Mesothelial cell of epicardium (in vitro differentiated cells): ENCODE measurements at places on chromosomes 1 and 21. TPM values are rescaled to one million over a fixed set of nuclear protein-coding genes. Genes with fewer than 3 reads are reported as not detected.

GRCh38 chr21:31923756-31924155, 50.9 kb downstream of the HUNK start:
- H3K27me3 ChIP-seq: no peaks in the 10 kb centered on the region
- peaks cover 23% of the 10 kb centered on the region for H3K4me1 ChIP-seq
- no peak overlapping the region for H3K4me3 ChIP-seq
- peaks cover 20% of the 10 kb centered on the region for H3K36me3 ChIP-seq
- H3K27ac ChIP-seq: peak overlapping the region; percentile 64
- no peak for DNase-seq

GRCh38 chr1:84585803-84586202, 11.6 kb upstream of the CTBS start:
- no peaks in the 10 kb centered on the region for H3K27me3 ChIP-seq
- peaks cover 6% of the 10 kb centered on the region for H3K36me3 ChIP-seq
- DNase-seq: no peak
- H3K4me1 ChIP-seq: peaks cover 11% of the 10 kb centered on the region

GRCh38 chr1:20634594-20635084, 1.4 kb downstream of the PINK1 start:
- H3K4me1 ChIP-seq: peaks cover 15% of the 10 kb centered on the region
- peak overlapping the region; percentile 96 for H3K27ac ChIP-seq
- peaks cover 13% of the 10 kb centered on the region for H3K36me3 ChIP-seq
- H3K27me3 ChIP-seq: no peaks in the 10 kb centered on the region

- H3K36me3 ChIP-seq: peaks cover 31% of the 10 kb centered on the region
- peak overlapping the region; percentile 51 for H3K27ac ChIP-seq
- no peaks in the 10 kb centered on the region for H3K27me3 ChIP-seq
Observed at GRCh38 chr1:151908228-151908691, 1.1 kb downstream of the THEM4 start.

DNA sequence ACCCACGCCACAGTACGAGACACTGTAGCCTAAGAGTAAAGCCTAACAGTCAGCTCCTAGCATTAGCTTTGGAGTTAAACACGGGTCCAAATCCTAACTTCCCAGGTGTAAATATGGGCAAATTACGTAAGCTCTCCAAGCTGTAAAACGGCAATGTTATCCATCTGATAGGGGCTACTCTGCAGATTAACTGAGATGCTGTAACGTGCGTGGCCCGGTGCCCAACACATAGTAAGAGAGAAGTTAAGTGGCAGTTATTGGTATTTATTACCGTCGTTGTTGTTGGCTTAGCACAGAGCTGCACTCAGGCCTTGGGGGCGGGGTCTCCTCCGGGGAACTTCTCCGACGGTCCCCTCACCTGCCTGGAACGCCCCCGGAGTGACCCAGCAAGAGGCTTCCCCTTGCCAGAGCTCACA, 457 bp downstream of the TRAPPC3 start:
- H3K27me3 ChIP-seq: no peaks in the 10 kb centered on the region
- peak overlapping the region; percentile 99 for H3K4me3 ChIP-seq
- peaks cover 37% of the 10 kb centered on the region for H3K4me1 ChIP-seq
- H3K27ac ChIP-seq: peak overlapping the region; percentile 96

- peaks cover 23% of the 10 kb centered on the region for H3K36me3 ChIP-seq
- H3K4me1 ChIP-seq: no peaks in the 10 kb centered on the region
- DNase-seq: no peak
- H3K27me3 ChIP-seq: no peaks in the 10 kb centered on the region
Observed at GRCh38 chr21:45277101-45278045, 10.3 kb downstream of the POFUT2 start.

DNA sequence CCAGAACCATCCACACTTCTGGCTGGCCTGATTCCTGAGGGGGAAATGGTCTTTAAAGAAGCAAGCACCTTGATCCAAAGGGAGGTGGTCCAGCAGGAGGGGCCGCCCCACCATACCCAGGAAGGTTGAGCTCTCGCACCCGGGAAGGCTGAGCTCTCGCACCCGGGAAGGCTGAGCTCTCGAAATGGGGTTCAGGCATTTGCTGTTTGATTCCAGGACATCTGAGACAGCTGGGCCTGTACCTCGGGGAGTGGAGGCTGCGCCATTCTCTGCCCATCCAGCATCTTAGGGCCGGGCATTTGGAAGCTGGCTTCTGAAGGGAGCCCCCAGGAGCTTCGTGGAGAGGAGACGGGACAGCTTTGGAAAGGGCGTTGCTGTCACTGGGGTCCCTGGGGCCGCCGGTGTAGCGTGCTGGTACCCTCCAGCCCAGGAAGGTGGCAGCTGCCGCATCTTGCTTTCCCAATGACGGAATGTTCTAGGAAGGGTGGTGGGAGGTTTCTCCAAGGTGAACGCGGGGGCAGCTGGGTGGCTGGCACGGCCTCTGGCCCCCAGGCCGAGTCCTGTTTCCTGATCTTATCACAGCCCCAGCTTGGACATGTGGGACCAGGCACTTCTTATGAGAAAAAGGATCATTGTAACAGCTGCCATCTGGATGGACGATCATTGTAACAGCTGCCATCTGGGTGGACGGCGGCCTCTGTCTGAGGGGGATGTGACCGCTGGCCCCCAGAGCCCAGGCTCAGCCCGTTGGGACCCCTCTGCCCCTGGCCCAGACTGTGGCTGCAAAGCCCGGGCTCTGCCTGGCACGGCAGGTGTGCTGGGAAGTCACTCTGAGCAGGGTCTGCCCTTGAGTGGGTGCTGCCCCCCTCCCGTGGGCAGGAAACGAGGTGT, 61.6 kb downstream of the COL18A1 start:
- H3K4me3 ChIP-seq: no peak overlapping the region
- no peaks in the 10 kb centered on the region for H3K27me3 ChIP-seq
- H3K27ac ChIP-seq: no peak overlapping the region
- peaks cover 20% of the 10 kb centered on the region for H3K4me1 ChIP-seq
- H3K36me3 ChIP-seq: peaks cover 17% of the 10 kb centered on the region
- DNase-seq: no peak

GRCh38 chr21:42537106-42537742, 23.6 kb downstream of the SLC37A1 start:
- H3K27ac ChIP-seq: no peak overlapping the region
- H3K4me3 ChIP-seq: no peak overlapping the region
- no peak for DNase-seq
- no peaks in the 10 kb centered on the region for H3K4me1 ChIP-seq
- no peaks in the 10 kb centered on the region for H3K27me3 ChIP-seq

- DNase-seq: no peak
- H3K36me3 ChIP-seq: no peaks in the 10 kb centered on the region
- H3K4me3 ChIP-seq: no peak overlapping the region
- H3K4me1 ChIP-seq: no peaks in the 10 kb centered on the region
- H3K27ac ChIP-seq: no peak overlapping the region
Observed at GRCh38 chr1:99496067-99496466, 149.8 kb upstream of the PALMD start.

- no peaks in the 10 kb centered on the region for H3K36me3 ChIP-seq
- no peaks in the 10 kb centered on the region for H3K27me3 ChIP-seq
- H3K4me1 ChIP-seq: peaks cover 55% of the 10 kb centered on the region
- no peak overlapping the region for H3K4me3 ChIP-seq
- DNase-seq: no peak
Observed at GRCh38 chr21:45432575-45433255, 27.8 kb downstream of the COL18A1 start.

GRCh38 chr1:163163881-163164582, 38.7 kb downstream of the RGS5 start:
- no peak overlapping the region for H3K4me3 ChIP-seq
- H3K27me3 ChIP-seq: no peaks in the 10 kb centered on the region
- peaks cover 28% of the 10 kb centered on the region for H3K36me3 ChIP-seq
- no peak for DNase-seq
- peaks cover 32% of the 10 kb centered on the region for H3K4me1 ChIP-seq

DNA sequence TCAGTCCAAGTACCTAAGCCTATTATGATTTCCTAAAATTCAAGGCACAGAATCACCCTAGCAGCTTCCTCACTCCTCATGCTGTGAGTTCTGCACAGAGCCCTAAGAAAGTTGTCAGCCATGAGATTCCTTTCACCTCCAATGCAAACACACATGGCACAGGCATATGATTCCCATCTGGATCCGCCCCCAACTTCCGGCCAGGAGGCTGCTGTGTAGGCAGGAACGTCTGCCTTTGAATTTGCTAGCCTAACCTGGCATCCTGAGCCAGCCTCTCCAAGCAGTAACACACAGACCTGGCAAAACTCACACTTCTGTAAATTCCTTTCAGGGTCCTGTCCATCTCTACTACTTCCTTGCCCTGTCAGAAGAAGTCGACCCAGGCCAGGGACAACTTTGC, 521.1 kb upstream of the BEND5 start:
- H3K4me1 ChIP-seq: no peaks in the 10 kb centered on the region
- no peaks in the 10 kb centered on the region for H3K27me3 ChIP-seq
- peaks cover 2% of the 10 kb centered on the region for H3K36me3 ChIP-seq
- H3K27ac ChIP-seq: no peak overlapping the region
- H3K4me3 ChIP-seq: no peak overlapping the region

DNA sequence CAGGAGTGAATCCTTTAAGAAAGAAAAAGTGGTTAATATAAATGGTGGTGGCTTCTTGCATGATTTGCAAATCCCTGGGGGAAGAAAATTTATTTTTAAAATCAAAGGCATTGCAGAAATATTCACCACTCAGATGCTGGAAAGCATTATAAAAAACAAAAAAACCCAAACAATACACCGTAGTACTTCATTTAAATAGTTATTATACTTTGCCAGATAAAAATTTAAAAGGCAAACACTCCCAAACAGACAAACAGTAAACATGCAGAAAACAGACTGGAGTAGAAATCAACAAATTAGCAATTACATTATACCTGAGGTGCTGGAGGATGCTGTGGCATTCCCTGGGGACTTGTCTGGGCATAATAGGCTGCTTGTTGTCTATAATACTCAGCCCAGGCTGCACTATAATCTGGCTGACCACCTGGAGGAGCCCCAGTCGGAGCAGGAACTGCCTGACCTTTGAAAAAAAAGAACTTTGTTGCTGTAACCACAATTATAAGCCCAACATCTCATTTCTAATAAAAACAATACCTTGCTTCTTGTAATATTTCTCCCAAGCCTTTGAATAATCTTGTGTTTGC, 29.9 kb downstream of the FUBP1 start:
- H3K27me3 ChIP-seq: no peaks in the 10 kb centered on the region
- peak overlapping the region; percentile 39 for H3K27ac ChIP-seq
- peaks cover 39% of the 10 kb centered on the region for H3K36me3 ChIP-seq
- H3K4me1 ChIP-seq: no peaks in the 10 kb centered on the region
- DNase-seq: no peak

DNA sequence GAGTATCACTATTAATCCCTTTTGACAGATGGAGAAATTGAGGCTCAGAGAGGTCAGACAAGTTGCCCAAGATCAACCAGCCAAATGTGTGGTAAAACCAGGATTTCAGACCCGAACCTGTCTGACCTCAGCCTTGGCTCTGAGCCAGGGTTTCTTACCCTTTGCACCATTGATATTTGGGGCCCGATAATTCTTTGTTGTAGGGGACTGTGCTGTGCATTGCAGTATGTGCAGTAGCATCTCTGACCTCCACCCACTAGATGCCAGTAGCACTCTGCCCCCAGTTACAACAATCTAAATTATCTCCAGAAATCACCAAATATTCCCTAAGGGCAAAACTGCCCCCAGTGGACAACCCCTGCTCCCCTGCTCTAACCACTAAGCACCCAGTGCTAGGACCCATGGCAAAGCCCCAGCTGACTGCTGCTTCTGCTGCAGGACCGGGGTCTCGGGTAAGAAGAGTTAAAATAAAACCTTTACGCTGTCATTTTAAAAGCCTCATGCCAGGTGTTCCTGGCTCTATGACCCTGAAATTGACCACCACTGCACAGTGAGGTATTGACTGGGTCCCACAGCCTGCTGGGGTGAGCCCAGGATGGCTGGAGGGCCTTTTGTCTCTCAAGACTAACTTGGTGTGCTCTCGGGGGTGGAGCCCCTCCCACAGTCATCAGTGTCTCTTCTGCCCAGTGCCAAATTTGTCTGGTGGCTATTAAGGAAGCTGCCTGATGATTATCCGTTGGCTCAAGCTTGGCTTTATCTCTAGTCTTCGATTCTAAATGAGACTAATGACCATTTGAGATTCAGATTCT, 5.6 kb upstream of the MAN1C1 start:
- DNase-seq: no peak
- peaks cover 9% of the 10 kb centered on the region for H3K4me1 ChIP-seq
- H3K27ac ChIP-seq: no peak overlapping the region
- peaks cover 68% of the 10 kb centered on the region for H3K27me3 ChIP-seq

- H3K36me3 ChIP-seq: no peaks in the 10 kb centered on the region
- no peak for DNase-seq
- no peaks in the 10 kb centered on the region for H3K27me3 ChIP-seq
- no peak overlapping the region for H3K4me3 ChIP-seq
- H3K4me1 ChIP-seq: no peaks in the 10 kb centered on the region
Observed at GRCh38 chr1:160797861-160798273, 1.9 kb downstream of the LY9 start.

DNA sequence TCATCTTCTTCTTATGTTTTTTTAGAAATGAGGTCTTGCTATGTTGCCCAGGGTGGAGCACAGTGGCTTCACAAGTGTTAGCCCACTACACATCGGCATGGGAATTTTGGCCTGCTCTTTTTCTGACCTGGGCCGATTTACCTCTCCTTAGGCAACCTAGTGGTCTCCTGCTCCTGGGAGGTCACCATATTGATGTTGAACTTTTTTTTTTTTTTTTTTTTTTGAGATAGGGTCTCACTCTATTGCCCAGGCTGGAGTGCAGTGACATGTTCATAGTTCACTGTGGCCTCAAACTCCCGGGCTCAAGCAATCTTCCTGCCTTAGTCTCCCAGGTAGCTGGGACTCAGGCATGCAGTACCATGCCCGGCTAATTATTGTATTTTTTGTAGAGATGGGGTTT, 7.5 kb downstream of the AK2 start:
- H3K4me3 ChIP-seq: no peak overlapping the region
- no peak for DNase-seq
- H3K36me3 ChIP-seq: no peaks in the 10 kb centered on the region
- peaks cover 9% of the 10 kb centered on the region for H3K4me1 ChIP-seq

- no peaks in the 10 kb centered on the region for H3K36me3 ChIP-seq
- DNase-seq: no peak
- no peak overlapping the region for H3K4me3 ChIP-seq
- H3K27ac ChIP-seq: peak overlapping the region; percentile 27
- peaks cover 22% of the 10 kb centered on the region for H3K4me1 ChIP-seq
- no peaks in the 10 kb centered on the region for H3K27me3 ChIP-seq
Observed at GRCh38 chr21:39020751-39021477, 162.3 kb downstream of the PSMG1 start.

DNA sequence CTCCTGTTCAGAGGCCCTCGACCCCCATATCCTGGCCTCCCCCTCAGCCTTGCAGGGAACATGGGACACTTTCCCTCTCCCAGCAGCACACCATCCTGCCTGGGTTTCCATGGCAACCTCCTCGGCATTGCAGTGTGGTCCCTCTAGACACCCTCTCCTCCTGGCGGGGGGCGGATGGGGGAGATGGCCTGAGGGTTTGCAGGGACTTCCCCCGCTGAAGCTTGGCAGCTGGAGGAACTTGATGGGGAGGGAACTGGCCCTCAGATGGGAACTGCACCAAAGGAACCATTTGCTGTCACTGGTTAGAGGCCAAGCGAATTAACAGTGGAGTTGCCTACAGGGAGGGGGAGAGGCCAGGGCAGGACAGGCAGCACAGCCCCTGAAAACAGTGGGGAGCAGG, 28.7 kb downstream of the RIMS3 start:
- no peak overlapping the region for H3K27ac ChIP-seq
- DNase-seq: no peak
- H3K27me3 ChIP-seq: no peaks in the 10 kb centered on the region
- H3K4me3 ChIP-seq: no peak overlapping the region
- H3K36me3 ChIP-seq: peaks cover 6% of the 10 kb centered on the region
- peaks cover 8% of the 10 kb centered on the region for H3K4me1 ChIP-seq

The CELA2B gene
- not detected in 3 replicates for total RNA-seq

The KRTAP19-3 gene
- total RNA-seq: not detected in 3 replicates

The NSL1 gene
- 26.1 to 29.0 TPM (median 26.6 TPM) in 3 replicates for total RNA-seq

The CLCNKB gene
- 2.9 to 3.6 TPM (median 3.0 TPM) in 3 replicates for total RNA-seq

The ACOT11 gene
- total RNA-seq: 8.3 to 10.3 TPM (median 8.9 TPM) in 3 replicates

The INAVA gene
- 34.6 to 36.6 TPM (median 35.7 TPM) in 3 replicates for total RNA-seq

The DHRS3 gene
- total RNA-seq: 1,067 to 1,086 TPM (median 1,071 TPM) in 3 replicates

The SERTAD4 gene
- 7.4 to 8.2 TPM (median 8.1 TPM) in 3 replicates for total RNA-seq

The SYNC gene
- total RNA-seq: 3.9 to 4.5 TPM (median 4.0 TPM) in 3 replicates

The TENT5C gene
- total RNA-seq: 0.23 to 0.31 TPM (median 0.27 TPM) in 3 replicates

The CSDE1 gene
- total RNA-seq: 524 to 556 TPM (median 530 TPM) in 3 replicates

The RAP1GAP gene
- total RNA-seq: 7.1 to 10.2 TPM (median 8.0 TPM) in 3 replicates
